LHCN-M2 (cell line): ENCODE measurements at places on chromosomes 7 and 10. TPM values are rescaled to one million over a fixed set of nuclear protein-coding genes. Genes with fewer than 3 reads are reported as not detected.

DNA sequence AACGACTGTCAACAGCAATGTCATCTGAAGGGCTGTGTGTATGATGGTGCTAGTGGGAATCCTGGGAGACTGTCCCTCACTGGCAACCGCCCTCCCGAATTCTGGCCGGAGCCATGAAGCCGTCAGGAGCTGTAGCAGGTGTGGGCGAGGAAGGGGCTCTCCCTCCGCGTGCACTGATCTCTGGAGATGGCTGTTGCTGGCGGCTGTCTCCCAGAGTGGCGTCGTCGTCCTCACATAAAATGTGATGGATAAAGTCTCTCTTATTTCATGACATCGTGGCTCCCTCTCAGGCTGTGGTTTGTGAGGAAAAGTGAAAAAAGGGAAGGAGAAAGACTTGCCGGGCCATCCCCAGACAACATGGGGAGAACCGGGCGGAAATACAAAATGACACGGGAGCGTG, 216.5 kb downstream of the DNAJB6 start:
- DNase-seq, result no peak

The GPR85 gene
- 8.5 and 9.1 TPM in 2 replicates for total RNA-seq

- no peak for DNase-seq
Measured at GRCh38 chr10:109968953-109969759, 38.6 kb upstream of the ADD3 start.

GRCh38 chr10:7306147-7306546, 104.7 kb downstream of the SFMBT2 start:
- no peak for DNase-seq

- no peak for DNase-seq
Measured at GRCh38 chr10:61549861-61550260, 96.7 kb upstream of the TMEM26 start.

GRCh38 chr10:112835217-112835715, 114.8 kb upstream of the TCF7L2 start:
- DNase-seq, result no peak

The ASB10 gene
- not detected in 2 replicates for total RNA-seq

The AKR1C1 gene
- 42.6 and 56.1 TPM in 2 replicates for total RNA-seq

DNA sequence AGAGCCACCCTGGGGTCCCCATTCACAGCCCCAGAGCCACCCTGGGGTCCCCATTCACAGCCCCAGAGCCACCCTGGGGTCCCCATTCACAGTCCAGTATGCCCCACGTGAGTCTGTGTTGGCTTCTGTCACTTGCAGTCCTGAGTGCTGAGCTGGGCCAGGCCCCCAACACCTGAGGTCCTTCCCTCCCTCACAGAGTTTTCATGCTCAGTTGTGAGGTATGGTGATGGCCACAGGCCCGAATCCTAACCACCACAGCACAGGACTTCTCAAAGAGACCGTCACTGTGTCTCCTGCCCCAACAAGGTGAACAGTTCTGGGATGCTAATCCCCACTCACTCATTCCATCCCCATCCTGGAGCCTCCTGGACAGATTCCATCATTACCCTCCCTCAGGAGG, 239.2 kb downstream of the PTPRN2 start:
- no peak for DNase-seq

DNA sequence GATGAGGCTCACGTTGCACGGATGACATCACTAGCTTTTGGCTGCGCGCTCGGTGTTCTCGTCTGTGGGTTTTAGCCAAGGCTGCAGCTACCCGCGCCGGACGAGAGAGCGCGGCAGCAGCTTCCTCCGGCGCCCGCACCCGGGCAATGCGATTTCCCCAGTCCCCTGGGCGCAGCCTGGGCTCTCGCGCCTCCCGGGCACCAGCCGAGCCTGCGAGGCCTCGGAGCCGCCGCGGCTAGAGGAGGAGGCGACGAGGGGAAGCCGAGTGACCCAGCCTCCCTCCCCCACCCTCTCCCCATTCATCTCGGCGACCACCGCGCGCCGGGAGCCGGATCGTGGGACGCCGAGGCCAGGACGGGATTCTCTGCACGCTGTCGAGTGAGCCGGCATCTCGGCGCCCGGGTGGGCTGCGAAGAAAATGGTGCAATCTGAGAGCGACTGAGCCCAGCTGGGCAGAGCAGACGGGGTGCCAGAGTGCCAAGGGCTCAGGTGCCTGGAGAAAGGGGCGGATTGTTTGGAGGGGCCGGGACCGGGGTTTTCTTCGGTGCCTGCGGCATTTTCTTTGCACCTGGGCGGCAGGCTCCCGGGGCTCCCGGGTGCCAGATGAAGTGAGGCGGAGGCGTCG, 1.2 kb upstream of the TMEM178B start:
- peak; percentile 79 for DNase-seq

DNA sequence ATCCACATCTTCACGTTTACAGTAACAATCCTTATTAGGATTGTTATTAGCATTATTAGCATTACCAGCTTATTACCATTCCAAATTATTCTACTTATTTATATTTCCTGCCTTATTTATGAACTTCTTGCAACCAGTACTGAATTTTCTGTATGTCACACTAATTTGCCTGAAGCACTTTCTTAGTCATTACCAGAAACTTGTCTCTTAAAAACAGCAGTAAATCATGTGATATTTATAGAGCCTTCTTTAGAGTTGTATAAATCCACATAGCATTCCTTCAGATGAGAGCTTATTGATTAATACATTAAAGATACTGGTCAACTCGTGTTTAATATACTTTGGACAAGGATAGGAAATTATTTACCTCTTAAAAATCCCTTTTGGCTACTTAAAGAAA, 618.6 kb downstream of the SUGCT start:
- no peak for DNase-seq

DNA sequence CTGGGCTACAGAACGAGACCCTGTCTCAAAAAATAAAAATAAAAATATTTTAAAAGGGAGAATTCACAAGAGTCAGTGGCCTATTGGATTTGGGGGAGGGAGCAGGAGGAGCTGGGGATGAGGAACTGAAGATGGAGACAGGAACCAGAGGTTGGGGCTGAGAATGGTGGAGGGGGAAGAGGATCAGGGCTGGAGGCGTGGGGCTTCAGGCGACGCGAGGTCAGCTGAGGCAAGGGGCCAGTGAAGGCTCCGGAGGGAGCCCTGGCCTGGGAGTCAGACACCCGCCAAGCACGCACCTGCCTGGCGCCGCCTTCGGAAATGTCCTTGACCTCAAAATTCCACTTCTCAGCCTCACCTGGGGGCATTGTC, 671 bp upstream of the CLEC2L start:
- DNase-seq, result no peak

DNA sequence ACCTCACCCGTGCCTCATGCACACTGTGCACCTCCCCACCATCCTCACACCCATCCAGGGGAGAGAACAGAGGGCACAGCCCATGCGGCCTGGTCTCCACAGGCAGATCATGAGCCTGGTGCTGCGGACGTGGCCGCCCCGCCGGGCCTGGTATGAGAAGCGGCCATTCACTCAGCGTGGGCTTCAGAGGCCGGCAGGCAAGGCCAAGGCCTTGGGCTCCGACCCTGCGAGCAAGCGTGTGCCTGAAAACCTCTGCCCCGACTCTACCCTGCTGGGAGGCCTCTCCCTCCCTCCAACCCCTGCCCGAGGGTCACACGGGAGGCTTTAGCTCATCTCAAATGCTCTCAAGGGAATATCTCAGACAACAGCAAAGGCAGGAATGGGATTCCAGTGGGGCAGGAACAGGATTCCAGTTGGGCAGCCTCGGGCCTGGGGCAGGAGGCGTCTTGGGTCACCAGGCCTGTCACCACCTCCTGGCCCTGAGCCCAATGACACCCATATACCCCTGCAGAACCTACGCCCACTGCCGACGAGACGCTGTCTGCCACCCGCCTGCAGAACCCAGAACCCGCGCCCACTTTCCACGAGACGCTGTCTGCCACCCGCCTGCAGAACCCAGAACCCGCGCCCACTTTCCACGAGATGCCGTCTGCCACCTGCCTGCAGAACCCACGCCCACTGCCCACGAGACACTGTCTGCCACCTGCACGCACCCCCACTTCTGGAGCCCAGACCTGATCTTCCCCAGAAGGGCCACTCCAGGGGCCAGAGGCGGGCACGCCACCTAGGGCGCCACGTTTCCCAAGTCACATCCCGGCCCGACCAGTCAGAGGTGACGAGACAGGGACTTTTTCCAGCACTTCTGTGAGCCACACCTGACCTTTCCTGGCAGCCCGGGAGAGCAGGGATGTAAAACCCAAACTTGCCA, 38.9 kb downstream of the ADAP1 start:
- no peak for DNase-seq

DNA sequence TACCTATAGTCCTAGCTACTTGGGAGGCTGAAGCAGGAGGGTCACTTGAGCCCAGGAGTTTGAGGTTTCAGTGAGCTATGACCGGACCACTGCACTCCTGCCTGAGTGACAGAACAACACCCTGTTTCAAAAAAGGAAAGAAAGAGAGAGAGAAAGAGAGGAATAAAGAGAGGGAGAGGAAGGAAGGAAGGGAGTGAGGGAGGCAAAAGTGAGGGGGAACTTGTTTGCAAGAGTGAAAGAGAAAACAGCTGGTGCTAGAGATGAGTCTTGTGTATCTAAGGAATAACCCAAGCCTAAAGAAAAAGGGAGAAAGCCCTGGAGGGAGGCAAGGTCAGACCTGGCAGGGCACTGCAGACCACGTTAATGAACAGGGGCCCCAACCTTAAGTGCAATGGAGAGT, 4.8 kb upstream of the NT5C2 start:
- DNase-seq, result no peak

The SORCS1 gene
- not detected in 2 replicates for total RNA-seq

The AKR1D1 gene
- total RNA-seq, result not detected in 2 replicates

DNA sequence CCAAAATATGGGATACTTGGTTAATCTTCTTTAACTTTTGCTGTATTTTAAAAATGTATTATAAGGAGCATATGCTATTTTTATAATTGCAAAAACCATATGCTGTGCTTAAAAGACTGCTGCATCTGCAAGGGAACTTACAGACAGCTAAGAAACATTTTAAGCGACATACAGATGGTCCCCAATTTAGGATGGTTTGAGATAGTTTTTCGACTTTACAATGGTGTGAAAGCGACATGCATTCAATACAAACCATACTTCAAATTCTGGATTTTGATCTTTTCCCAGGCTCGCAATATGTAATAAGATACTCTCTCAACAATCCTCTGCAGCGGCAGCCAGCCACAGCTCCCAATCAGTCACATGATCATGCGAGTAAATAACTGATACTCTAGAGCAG, 73.2 kb downstream of the SHTN1 start:
- DNase-seq, result no peak

The FOXI2 gene
- total RNA-seq, result not detected in 2 replicates

DNA sequence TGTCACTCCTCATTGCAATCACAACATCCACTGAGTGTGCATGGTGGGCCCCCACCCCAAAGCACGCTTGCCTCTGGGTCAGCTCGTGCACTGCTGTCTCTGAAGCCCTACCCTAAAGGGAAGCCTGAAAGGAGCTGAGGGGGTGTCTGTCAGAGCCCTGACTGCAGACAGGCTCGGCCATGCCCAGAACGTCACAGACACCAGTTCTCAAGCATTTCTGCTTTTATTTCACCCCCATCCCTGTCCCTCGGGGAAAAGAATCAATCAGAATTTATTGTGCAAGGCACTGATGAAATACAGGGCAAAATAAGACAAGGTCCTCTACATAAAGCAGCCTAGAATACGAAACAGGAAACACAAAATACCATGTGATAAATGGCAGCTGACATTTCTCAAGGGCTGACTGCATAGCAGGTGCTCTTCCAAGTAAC, 231.8 kb downstream of the WDR37 start:
- DNase-seq, result no peak

DNA sequence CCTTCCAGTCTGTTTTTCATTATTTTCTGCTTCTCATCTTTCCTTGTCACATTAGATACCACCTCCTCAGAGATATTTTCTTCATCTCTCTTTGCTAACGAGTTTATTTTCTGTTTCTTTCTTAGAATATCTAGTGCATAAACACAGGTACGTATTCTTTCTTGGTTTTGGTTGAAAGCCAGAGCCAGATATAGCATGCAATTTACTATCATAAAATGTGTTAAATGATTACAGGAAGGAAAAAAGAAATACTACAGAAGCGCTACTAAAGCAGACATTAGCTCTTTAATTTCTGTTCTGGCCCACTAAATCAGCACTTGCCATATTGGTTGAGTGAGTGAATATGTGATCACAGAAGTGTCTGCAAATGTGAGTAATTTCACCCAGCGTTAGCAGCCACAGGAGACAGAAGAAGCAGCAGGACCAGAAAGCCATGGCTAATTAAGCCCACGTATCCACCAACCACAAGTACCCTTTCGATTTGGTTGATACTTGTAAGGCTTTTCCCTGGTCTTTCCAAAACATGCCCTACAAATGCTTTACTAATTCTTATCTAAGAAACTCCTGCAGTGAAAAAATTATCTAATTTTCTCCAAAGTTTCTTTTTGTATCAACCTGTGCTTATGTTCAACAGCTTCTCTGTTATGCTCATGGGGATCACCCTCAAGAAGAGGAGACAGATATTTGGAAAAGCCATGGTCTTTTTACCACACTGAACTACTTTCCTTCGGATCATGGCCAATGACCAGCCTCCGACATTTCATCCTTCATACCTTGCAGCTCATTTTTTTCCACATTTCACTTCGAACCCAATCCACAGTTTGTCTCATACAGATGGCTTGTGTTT, 23.1 kb upstream of the MACC1 start:
- DNase-seq, result no peak

DNA sequence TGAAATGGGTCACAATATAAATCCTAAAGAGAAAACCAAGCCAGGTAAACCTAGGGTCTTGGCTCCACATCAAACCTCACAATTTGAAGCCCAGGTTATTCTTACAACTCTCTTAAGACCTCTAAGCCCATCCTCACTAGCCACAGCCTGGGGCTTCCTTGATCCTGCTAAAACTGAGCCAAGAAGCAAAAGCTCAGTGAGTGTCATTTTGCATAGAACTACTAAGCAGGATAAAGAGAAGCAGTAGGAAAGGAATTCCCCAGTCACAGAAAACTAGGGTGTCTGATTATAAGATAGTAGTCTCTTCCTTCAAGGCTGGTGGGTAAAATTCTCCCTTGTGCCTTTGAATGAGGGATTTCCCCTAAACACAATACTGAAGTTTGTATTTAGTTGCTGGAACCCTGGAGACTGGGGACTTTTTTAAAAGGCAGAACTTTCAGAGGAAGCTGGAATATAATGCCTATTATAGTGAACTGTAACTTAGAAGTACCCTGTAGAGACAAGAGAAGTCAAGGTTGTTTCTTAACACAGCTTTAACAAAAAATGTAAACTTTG, 196.6 kb upstream of the KIAA1217 start:
- no peak for DNase-seq

DNA sequence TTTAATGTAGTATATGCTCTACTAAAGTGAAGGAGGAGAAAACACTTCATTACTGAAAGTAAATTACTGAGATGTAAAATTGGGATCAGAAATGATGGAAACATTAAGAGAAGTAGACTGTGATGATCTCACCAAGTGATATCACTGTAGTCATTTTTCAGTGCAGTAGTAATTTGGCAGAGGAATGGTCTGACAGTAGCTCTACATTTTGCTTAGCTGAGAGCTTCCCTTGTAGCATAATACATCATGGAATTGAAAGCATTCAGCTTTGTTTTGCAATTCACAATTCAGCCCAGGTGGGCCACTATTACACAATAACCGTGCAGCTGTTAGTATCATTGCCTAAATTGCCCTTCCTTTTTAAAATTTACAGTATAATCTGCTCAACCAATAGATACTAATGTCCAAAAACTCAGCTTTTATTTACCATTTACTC, 19.4 kb upstream of the CABCOCO1 start:
- peak; percentile 53 for DNase-seq
